ENCODE measurements at places on chromosomes 11 and 22.

- no peak for DNase-seq
Measured at GRCh38 chr11:17720796-17721171, 1.4 kb downstream of the MYOD1 start.

- no peak for DNase-seq
Measured at GRCh38 chr11:87322568-87322967, 284.8 kb downstream of the TMEM135 start.

DNA sequence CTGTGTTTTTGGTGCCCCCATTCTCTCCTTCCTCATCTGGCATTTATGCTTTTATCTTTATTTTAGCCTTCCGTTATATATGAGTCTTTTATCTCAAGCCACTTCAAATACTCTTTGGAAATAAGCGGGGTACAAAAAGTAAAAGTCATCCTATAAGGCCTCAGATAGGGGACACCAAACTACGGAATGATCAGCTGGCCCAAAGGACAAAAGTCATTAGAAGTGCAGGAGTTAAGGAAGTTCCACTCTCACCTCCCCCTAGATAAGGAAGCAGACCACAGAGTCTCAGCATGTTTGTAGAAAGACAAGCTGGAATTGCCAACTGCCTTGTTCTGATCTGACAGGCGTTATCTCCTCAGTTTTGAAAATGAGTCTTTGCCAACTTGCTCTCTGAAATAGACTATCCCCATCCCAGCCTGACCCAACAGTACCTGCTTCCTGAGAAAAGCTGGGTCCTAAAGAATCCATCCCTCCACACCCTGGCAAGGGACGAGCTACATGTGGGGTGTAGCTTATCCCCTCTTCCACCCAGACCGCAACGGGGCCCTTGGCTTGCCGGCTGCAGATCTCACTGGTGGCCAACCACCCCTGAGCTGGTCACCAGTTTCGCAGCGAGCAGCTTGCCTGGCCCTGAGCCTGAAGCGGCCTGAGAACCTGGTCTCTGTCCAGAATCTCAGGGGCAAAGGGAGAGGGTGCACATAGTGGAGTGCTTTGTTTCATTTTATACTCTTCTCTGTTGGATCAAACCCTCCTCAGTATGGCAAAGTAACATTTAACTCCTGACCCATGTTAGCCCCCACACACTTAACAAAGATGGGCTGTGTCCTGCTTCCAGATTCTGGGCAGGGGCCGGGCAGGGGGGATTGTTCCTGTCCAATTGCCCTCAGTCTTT, 13.8 kb downstream of the FADS2 start:
- DNase-seq: no peak

DNA sequence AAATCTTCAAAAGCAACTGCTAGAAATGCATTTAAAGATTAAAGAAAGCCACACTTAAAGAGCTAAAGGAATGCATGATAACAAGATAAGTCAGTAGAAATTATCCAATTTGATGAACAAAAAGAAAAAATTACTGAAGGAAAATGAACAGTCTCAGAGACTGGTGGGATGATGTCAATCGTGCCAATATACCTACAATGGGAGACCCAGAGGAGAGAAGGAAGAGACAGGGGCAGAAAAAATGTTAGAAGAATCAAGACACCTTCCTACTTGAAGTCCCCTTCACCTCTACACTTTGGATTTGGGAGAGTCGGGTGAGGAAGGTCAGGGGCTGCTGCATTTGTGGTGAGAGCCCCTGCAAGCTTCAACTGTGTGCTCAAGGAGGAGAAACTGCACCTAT, 216.3 kb downstream of the BUD13 start:
- no peak for DNase-seq

GRCh38 chr22:33648478-33648877, 271.8 kb downstream of the LARGE1 start:
- no peak for DNase-seq

- DNase-seq: no peak
Measured at GRCh38 chr11:132452616-132453015, 1079.7 kb downstream of the OPCML start.

DNA sequence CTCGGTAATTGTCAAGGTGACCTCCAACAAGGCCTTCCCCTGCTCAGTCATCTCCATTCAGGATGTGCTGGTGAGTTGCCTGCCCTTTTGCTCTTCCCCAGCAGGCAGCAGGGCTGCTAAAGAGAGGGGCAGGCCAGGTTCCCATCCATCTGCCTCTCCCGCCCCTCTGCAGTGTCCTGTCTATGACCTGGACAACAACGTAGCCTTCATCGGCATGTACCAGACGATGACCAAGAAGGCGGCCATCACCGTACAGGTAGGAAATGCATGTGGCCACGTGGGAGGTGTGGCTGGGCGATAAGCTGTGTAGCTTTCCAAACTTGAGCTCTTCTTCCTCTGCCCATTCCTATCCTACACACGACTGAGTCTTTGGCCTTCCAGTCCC, 4.0 kb downstream of the SIDT2 start:
- no peak for DNase-seq

DNA sequence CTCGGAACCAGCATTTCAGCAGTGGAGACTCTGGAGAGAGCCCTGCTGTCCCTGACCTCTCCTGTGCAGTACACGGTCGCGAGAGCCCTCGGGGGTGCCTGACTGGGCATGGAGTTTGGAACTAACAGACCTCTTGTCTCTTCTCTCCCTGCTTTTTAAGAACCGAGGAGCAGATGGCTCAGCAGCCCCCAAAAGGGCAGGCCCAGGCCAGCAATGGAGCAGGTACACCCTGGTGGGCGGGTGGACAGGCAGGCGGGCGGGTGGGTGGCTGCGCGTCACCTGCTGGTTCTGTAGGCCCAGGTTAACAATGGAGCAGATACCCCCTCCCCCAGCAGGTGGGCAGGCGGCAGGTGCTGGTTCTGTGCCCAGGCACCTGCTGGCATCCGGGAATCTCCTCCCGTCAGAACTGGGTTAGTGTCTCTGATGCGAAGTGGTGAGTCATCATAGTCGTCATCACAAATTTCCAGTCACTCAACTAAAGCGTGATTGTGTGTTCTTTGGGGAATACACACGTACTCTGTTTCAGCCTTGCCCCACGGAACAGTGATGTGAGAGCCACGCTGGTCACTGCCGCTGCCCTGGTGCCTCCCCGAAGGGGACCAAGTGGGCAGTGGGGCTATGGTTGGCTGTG, 41.1 kb downstream of the GRAMD4 start:
- DNase-seq: peak; percentile 67

DNA sequence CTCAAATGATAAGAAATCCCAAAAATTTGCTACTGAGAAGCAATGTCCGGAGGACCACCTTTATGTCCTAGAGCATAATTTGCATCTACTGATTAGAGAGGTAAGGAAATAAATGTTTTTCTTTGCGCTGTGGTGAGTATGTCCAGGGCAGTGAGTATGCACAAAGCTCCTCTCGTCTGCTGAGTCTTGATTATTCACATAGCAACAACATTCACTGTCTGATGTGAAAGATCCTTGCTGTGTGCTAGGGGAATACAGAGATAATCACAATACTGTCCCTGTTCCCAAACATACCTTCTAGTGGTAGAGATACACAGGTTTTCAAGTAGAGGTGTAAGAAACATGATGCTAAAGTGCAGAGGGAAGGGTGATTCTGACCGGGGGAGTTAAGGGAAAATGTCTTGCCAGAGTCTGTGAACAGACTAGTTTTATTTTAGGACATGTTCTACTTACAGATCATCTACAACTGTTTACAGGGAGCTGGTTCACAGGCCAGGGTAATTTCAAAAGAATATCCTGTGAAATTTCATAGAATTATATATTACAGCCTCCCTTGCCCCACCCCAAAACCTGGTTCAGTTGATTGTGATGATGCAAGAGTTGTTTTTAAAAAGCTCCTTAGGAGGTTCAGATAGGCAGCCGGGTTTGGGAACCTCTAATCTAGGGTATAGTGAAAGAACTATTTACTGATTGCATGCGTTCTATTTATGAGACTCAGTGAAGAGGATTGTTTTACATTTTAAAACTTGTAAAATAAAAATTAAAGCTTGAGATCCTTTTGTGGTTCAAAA, 12.6 kb downstream of the MED17 start:
- no peak for DNase-seq

GRCh38 chr22:36334821-36335603, 52.8 kb downstream of the MYH9 start:
- DNase-seq: peak; percentile 20

- DNase-seq: no peak
Measured at GRCh38 chr22:29478326-29479276, 1.4 kb upstream of the NEFH start.

GRCh38 chr11:6360183-6360582, 30.1 kb upstream of the SMPD1 start:
- DNase-seq: no peak

DNA sequence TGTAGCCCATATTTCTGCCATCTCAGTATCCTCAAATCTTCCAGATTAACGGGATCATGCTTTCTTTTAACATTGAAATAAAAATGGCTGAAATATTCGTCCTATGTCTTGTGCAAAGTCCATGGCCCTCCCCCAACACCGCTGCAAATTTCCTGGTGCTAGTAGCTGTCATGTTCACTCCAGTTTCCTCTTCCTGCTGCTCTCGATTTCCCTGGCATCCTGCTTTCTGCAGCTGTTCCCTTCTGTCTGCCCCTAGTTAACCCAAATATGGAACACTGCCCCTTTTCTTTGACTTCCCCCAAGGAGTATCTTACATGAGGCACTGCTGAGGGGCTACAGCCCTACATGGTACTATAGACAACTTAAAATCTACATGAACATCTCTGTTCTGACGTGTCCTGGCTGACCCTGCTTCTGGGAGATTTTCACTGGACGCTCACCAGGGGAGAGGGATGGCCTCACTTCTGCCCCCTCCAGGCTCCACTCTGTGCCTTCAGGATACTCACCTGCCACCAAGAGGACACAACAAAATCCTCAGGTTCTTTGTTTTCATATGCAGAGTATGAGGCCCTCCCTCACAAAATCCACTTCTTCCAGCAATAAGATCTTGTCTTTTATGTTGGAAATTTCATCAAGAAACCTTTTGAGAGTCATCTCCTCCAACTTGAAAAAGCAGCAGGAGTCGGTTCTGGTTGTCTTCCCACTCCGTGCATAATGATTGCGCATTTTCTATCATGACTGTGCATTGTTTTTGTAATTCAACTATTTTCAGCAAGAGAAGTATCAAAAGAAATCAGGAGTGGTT, 29.5 kb upstream of the SCUBE2 start:
- DNase-seq: no peak

Data from RKO (cell line).